ENCODE measurements at places on chromosomes 7 and 10. TPM values are rescaled to one million over a fixed set of nuclear protein-coding genes. Genes with fewer than 3 reads are reported as not detected.

ZNF425 gene
- total RNA-seq, result 4.2 TPM

TEX36 gene
- not detected for total RNA-seq

ANKRD30A gene
- total RNA-seq, result not detected

SDK1 gene
- total RNA-seq, result 4.4 TPM

ADRB1 gene
- 0.09 TPM for total RNA-seq

TMEM106B gene
- 57.4 TPM for total RNA-seq

ZYX gene
- 21.5 TPM for total RNA-seq

CCDC136 gene
- 93.6 TPM for total RNA-seq

TRIM74 gene
- 0.36 TPM for total RNA-seq

PDZD7 gene
- 0.25 TPM for total RNA-seq

IL6 gene
- not detected for total RNA-seq

PIP gene
- total RNA-seq, result not detected

EVX1 gene
- total RNA-seq, result not detected

GPNMB gene
- total RNA-seq, result 0.99 TPM

TRPV6 gene
- not detected for total RNA-seq

ABCB4 gene
- 0.50 TPM for total RNA-seq

MRPS16 gene
- 77.0 TPM for total RNA-seq

BAIAP2L1 gene
- 35.1 TPM for total RNA-seq

SPDYE11 gene
- not detected for total RNA-seq

SUGCT gene
- total RNA-seq, result 7.8 TPM

CC2D2B gene
- 0.22 TPM for total RNA-seq

MRPS17 gene
- total RNA-seq, result 9.8 TPM

CLRN3 gene
- 0.12 TPM for total RNA-seq

SYT15B gene
- not detected for total RNA-seq

ODAD2 gene
- 9.7 TPM for total RNA-seq

ITGB8 gene
- total RNA-seq, result 5.3 TPM

FAM237B gene
- not detected for total RNA-seq

CLCN1 gene
- not detected for total RNA-seq
